ENCODE measurements at places on chromosomes 2 and 18.
A peak's percentile ranks its signal among the peaks of the same experiment; 100 is the strongest.

DNA sequence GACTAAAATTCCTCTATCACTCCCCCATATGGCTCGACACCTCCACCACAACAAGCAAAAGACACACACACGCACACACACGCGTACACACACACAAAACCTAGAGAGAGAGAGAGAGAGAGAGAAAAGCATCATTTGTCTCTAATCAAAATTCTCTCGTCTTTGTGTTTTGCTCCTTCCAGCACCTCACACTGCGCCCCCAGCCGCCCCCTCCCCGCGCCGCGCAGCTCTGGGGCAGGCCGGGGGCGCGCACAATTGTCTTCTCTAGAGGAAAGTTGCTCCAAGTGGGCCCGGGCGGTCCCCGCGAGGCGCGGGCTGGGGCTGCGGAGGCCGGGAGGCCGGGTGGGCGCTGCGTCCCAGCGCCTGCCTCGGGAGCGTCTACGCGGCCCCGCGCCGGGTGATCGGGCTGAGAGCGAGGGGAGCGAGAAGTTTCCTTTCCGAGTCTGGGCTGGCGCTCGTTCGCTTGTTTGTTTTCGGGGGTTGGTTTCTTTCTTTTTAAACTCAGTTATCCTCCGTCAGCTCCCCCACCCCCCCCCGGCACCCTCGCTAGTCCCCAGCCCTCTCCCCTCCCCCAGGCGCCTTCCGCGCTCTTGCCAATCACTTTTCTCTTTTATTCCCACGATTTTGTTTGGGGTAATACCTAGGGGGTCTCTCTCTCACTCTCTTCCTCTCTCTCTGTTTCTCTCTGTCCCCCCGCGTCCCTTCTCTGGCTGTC, 4.1 kb downstream of the ZEB2 start:
- DNase-seq, result no peak

GRCh38 chr2:100909534-100910081, 89.7 kb downstream of the NPAS2 start:
- no peak for DNase-seq

DNA sequence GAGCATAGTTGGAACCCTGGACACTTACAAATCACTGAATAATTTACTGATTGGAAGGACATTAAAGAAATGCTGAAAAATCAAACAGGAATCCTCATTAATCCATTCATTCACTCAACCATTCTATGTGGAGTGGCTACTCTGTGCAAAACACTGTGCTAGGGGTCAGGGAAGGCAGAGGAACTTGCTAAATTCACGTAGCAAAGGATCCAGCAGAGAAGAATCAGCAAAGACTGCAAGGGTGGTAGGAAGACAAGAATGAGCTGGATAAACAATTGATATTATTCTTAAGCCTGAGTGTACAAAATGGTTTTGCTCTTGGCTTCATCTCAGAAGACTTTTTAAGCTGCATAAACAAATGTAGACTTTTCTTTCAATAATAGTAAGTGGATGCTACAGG, 164.3 kb upstream of the CAVIN2 start:
- no peak for DNase-seq

- no peak for DNase-seq
Measured at GRCh38 chr2:143974262-143974661, 545.7 kb downstream of the ZEB2 start.

DNA sequence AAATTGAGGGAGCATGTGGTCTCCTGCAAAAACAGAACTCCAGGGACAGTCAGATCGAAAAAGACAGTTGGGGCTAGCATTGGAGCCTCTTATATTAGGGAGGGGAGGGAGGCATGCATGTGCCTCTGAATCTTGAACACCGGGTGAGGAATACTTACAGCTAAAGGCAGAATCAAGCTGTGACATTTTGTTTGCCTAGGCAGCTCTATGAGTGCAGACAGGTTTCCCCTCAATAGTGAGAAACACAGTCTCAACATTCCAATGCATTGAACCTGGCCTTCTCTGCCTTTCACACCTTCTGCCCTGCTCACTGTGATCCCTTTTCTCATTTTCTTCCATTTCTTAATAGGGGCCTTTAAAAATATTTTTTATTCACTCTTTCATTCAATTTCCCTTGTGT, 140.4 kb downstream of the THSD7B start:
- DNase-seq, result no peak

- DNase-seq, result no peak
Measured at GRCh38 chr2:191748528-191749180, 70.7 kb downstream of the NABP1 start.

- DNase-seq, result no peak
Measured at GRCh38 chr2:7437141-7437540, 519.9 kb downstream of the RNF144A start.

DNA sequence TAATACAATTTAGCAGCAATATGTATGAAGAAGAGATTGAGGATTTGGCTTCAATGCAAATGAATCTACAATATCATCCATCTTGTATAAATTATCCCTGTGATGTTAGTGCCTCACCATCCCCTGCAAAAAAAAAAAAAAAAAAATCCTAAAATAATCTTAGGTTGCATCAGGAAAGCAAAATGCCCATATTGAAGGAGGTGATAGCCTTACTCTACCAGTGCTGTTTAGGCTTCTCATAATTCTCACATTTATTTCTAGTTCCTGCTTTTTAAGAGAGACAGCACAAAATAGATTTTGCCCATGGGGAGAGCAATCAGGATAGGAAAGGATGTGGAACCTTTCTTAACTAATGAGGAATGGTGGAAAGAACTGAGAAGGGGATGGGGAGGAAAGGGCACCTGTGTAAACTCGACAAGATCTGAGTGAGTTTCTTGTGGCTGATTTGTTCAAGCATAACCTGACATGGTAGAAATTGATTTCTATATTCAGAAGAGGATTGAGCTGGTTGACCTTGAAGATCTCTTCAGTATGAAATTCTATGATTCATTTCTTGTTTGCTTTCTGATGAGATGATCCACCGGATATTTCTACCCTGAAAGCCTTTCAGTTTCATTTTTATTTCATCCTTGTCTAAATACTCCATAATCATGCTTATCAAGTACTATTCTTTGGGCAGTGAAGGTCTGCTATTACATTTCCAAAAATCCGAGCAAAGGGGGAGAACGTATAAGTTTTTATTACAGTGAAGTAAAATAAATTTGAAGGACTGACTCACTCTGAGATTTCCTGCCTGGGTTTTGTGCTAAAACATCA, 391.2 kb downstream of the PTPRM start:
- no peak for DNase-seq

GRCh38 chr2:240791821-240792628, 28.0 kb downstream of the KIF1A start:
- DNase-seq, result no peak

DNA sequence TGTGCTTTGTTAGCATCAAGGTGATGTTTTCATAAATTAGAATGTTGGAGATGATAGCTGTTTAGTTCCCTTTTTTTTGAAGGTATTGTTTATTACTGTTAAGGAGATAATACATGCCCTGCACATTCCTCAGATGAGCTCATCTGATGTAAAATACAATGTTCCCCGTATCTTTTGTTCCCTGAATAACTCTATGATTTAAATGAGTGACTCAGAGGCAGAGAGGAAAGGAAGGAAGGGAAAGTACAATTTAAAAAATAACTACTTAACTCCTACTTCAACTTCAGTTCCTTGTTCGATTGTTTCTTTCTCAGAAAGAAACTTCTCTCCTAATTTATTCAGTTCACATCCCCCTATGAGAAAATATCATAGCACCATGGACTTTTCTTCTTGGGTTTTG, 208.7 kb downstream of the KCNE4 start:
- DNase-seq, result no peak

DNA sequence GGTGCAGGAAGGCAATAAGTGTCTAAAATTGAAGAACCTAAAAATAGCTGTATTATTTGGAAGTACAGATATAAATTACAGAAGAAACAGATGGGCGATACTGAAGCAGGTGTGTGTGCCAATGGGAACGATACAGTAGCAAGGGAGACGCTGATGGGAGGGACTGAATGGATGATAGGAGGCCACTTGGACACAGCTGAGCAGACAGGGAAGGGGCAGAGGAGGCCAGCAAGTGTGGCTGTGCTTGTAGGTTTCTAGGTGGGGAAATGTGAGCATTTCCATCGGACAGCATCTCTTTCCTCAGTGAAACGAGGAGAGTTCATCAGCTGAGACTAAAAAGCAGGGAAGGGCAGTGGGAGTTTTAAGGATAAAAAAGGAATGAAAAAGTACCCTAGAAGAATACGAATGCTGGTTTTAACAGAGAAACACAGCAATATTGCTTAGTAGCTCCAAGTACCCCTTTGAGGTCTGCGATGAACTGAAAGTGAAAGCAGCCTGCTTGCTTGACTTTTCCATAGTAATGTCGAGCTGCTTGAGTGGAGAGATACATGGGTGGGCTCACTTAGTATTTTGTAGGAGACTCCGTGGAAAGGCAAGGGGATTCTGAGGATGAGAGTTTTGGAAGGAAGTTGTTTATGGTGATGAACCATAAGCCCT, 91.7 kb upstream of the EPC2 start:
- peak; percentile 28 for DNase-seq

DNA sequence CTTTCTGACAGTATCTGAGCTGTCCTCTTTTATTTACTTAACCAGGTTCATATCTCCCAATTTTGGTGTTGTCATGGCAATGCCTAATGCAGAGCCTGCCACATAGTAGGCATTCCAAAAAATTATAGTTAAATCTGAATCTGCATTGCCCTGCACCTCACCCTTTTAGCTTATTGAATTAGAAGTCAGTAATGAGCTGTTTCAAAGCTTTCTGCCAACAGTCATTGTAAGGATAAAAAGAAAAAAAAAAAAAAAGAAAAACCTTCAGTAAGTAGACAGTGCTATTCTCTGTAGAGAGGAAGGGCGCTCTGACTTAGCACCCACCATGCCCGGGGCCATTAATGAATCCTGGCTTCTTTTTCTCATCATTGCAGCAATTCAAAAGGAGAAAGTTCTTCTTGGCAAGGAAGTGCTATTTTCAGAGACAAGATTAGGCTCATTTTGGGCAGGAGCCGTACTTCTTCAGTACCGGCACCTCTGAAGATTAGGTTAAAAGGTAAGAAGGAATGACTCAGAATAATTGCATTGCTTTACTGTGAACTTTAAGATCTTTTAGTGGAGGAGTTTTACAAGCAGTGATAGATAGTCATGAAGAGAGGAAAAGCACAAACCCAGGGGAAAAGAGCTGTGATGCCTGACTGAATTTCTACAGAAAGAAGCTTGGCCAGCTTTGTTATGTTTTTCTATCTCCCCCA, 2041.2 kb upstream of the PIK3C3 start:
- no peak for DNase-seq

DNA sequence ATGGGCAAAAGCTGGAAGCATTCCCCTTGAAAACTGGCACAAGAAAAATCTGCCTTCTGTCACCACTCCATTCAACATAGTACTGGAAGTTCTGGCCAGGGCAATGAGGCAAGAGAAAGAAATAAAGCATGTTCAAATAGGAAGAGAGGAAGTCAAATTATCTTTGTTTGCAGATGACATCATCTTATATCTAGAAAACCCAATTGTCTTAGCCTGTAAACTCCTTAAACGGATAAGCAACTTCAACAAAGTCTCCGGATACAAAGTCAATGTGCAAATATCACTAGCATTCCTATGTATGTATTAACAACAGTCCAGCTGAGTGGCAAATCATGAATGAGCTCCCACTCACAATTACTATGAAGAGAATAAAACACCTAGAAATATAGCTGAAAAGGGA, 1579.3 kb downstream of the SUCLG1 start:
- no peak for DNase-seq

DNA sequence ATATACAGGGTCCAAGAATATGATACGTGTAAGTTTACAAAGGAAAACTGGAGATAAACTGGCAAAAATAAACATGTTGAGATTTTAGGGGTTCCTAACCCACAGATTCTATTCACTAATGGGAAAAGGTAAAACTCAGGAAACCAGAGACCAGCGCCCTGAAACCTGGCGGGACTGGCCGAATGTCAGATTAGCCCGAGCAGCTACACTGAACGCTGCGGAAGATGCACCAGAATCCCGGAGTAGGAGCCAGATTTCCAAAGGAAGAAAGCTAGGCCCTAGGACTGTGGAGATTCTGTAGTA, 679 bp upstream of the WDR75 start:
- DNase-seq, result no peak

DNA sequence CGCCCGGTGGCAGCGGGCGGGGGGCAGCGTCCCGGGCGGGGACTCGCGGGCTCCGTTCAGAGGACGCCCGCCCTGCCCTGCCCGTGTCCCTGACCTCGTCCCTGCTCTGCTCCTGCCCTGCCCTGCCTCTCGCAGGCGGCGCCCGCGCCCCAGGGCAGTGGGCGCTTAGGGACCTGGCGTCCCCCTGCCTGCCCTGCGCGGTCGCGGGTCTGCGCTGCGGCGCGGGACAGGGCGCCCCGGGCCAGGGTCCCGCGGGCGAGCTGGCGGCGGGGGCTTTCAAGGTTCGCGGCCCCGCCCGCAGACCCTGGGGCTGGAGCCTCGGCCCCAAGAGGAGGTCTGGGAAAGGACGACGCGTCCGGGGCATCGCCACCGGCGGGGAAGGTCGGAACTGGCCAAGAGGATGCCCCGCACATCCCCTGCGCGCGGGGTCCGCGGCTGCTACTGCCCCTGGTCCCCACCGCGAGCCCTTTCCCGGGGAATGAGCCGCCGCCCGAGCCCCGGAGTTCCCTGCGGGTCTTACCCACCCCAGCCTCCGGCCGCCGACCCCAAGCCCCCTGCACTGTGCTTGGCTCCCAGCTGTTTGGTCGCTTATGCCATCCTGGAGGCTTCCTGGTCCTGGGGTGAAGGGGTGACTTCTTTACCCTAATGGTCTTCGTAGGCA, 679 bp downstream of the RNF144A start:
- no peak for DNase-seq
